Globus pallidus (tissue), 1 donor: ENCODE measurements at places on chromosomes 7 and 10.

DNA sequence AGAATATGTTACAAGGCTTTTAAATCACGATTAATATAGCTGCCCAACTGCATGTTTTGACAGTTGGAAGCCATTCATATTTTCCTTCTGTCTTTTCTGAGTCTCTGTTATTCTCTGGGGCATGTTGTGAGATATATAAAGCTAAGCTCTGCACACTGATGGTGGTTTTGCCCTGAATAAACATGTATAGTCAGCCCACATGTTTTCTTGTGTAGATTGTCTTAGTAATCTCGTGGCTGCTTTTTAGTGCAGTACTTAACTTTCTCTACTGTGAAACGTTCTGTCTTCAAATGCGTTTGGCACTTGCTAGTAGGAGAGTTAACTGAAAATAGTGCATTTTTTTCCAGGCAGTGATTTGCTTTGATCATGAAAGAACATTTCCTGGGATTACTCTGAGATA, 268.5 kb downstream of the DNAJB9 start:
- no peak for DNase-seq

GRCh38 chr7:51006483-51007235, 224.0 kb upstream of the GRB10 start:
- DNase-seq: no peak

GRCh38 chr10:49164559-49165188, 23.5 kb downstream of the TMEM273 start:
- DNase-seq: peak; percentile 41

GRCh38 chr7:33677556-33677955, 227.8 kb upstream of the BMPER start:
- DNase-seq: no peak

GRCh38 chr7:91826377-91826776, 54.1 kb downstream of the MTERF1 start:
- DNase-seq: no peak

GRCh38 chr7:30824821-30825720, 53.9 kb downstream of the MINDY4 start:
- no peak for DNase-seq

DNA sequence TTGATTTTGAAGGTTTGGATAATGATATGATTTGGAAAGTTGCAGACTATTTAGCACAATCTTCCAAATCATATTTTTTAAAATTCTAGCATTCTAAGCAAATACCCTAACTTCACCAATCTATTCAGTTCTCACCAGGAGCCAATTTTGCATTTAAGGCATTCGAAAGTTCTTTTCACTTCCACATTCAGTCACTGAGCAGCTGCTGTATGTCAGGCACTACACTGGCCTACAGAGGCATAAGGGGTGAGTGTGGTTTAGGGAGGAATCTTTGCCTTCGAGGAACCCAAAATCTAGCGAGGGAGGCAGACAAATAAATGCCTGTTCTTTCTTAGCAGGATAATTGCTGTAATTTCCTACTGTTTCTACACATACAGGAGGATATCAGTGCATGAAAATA, 10.7 kb upstream of the UCN3 start:
- no peak for DNase-seq

GRCh38 chr7:92831716-92832533, 4.4 kb downstream of the CDK6 start:
- DNase-seq: no peak

DNA sequence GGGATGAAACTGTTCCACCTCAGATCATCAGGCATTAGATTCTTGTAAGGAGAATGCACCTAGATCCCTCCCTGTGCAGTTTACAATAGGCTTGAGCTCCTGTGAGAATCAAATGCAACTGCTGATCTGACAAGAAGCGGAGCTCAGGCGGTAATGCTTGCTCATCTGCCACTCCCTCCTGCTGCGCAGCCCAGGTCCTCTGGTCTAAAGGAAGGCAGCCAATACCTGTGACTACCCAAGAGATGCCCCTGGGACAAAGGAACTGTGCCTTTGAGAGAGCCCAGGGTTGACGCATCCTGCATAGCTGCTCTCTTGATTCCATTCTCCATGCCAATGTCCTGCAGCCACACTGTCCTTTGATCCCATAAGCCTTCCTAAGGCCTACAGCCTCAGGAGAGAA, 73.1 kb downstream of the ADCYAP1R1 start:
- no peak for DNase-seq

DNA sequence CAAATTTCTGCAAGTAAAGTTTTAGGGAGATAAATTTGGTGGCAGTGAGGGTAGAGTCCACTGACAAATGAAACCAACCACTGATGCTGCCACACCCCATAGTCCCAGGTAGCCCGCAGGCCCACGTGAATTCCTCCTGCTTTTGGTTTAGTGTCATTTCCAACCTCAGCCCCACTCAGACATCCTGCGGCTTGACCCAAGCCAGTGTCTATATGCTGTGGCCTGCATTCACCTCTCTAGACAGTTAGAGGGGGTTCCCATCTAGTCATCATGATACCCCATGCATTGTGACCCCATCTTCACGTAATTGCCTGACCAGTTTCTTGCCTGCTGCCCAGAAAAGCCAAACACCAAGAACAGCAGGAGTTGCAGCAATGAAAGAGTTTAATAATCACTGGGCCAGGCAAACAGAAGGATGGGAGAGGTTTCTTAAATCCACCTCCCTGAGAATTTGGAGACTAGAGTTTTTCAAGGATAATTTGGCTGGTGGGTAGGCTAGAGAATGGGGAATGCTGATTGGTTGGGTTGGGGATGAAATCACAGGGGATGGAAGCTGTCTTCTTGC, 332.0 kb upstream of the GALNT17 start:
- DNase-seq: no peak

- DNase-seq: no peak
Observed at GRCh38 chr7:102828286-102828685, 79.5 kb downstream of the FAM185A start.

DNA sequence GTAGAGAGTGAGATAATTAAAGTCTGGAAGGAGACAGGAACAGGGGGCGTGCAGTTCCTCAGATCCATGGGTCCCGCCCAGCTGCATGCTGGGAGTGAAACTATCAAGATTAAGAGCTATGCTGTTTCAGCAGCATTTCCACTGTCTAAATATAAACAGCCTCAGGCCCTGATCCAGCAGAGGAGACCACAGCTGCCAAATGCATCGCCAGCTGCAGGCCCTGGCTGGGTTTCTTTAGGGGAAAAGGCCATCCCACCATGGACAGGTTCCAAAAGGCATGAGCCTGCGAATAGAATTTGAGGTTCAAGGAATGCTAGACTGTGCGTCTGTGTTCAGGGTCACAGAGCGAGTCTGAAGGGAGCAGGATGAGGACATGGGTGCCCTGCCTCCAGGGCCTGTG, 411.4 kb downstream of the PAXIP1 start:
- peak; percentile 86 for DNase-seq

- DNase-seq: no peak
Observed at GRCh38 chr7:70319057-70319456, 720.8 kb downstream of the AUTS2 start.

- no peak for DNase-seq
Observed at GRCh38 chr10:124665980-124666379, 78.2 kb downstream of the FAM53B start.

DNA sequence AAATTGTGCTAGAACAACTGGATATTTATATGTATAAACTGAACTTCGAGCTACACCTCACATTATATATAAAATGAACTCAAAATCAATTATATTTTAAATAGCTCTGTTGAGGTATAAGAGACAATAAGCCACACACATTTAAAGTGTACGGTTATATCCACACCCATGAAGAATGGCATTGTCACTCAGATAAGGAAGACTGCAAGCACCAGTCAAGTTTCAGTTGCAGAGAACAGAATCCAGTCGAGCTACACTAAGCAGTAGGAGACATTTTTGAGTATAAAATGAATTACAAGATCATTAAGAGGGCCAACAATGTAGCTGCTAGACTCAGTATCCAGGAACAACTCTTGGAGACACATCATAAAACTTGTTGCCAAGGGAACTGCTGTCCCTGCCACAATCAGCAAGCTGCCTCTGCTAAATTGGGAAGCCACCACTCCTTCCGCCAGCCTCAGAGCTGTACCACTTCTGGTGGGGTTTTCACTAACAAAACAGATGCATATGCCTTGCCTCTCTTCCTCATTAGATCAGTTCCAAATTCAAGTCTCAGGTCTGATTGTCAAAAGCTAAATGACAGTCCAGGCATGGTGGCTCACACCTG, 19.6 kb upstream of the GPNMB start:
- peak; percentile 45 for DNase-seq

DNA sequence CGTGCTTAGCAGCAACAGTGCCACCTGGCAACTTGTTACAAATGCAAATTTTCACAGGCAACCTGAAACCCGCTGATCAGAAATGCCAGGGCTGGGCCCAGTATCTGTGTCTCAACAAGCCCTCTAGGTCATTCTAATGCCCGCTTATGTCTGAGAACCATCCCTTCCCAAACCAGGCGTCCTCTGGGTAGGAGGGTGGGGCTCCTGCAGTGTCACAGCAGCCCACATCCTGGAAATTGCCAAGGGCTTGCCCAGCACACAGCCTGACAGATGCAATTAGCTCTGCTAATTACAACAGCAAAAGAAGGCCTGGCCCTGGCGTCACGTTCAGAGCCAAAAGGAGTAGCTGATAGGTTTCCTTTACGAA, 15.9 kb downstream of the ITPRIP start:
- DNase-seq: no peak

GRCh38 chr10:64708884-64709681, 1187.9 kb downstream of the REEP3 start:
- no peak for DNase-seq

DNA sequence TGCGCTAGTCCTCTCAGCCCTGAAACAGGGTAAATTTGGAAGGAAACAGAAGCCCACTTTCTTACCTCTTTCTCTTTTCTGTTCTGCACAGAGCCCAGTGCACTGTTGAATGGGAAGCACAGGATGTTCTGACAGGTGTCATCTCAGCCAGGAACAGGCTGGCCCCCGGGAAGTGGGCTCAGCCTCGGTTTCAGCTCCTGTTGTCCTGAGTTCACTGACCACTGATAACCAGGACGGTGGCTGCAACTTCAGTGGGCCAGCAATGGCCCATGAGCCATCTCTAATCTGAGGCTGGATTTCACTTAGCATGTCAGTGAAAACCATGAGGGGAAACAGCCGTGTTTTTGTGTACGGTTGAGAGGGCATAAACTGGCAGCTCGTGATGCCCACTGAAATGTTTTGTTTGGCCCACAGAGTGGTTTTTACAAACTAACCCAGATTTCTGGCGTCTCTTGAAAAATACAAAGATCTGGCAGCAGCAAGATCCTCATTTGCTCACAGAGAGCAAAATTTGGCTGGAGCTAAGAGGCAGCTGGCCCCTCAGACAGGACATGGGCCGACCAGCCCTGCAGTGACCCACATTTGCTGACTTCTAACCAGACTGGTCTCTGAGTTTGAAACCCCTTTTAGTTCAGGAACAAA, 455.9 kb downstream of the PAXIP1 start:
- peak; percentile 54 for DNase-seq

- no peak for DNase-seq
Observed at GRCh38 chr7:71016401-71016800, 115.5 kb upstream of the GALNT17 start.

GRCh38 chr10:72598769-72599701, 26.8 kb downstream of the MICU1 start:
- no peak for DNase-seq

GRCh38 chr10:97083228-97083829, 102.4 kb downstream of the SLIT1 start:
- DNase-seq: no peak

DNA sequence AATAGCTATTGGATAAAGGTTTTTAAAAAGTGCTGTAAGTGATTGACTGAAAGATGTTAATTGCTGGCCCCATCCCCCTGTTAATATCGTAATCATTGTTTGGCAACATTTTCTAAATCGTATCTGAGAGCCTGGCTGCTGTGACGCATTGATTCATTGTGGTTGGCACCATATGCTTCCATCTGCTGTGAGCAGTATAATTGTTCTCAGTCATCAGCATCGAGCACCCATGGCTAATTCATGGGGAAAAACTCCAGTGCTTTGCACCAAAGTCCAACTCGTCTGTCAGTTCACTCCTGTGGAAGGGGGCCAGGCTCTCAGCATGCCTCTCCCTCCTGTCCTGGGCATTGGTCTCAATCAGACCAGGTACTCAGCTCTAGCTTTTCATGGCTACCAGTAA, 205.2 kb downstream of the STK31 start:
- no peak for DNase-seq

- no peak for DNase-seq
Observed at GRCh38 chr10:17735166-17735941, 16.6 kb upstream of the TMEM236 start.

- DNase-seq: no peak
Observed at GRCh38 chr10:9554321-9554720, 1463.4 kb upstream of the CELF2 start.

GRCh38 chr10:17200001-17200911, 1.2 kb downstream of the TRDMT1 start:
- peak; percentile 30 for DNase-seq

GRCh38 chr7:37920305-37920848, at the start of gene EPDR1:
TSS of gene EPDR1 (plus strand) at chr7:37920640. CDS start at chr7:37920940, 300 bp downstream.
- peak; percentile 49 for DNase-seq

DNA sequence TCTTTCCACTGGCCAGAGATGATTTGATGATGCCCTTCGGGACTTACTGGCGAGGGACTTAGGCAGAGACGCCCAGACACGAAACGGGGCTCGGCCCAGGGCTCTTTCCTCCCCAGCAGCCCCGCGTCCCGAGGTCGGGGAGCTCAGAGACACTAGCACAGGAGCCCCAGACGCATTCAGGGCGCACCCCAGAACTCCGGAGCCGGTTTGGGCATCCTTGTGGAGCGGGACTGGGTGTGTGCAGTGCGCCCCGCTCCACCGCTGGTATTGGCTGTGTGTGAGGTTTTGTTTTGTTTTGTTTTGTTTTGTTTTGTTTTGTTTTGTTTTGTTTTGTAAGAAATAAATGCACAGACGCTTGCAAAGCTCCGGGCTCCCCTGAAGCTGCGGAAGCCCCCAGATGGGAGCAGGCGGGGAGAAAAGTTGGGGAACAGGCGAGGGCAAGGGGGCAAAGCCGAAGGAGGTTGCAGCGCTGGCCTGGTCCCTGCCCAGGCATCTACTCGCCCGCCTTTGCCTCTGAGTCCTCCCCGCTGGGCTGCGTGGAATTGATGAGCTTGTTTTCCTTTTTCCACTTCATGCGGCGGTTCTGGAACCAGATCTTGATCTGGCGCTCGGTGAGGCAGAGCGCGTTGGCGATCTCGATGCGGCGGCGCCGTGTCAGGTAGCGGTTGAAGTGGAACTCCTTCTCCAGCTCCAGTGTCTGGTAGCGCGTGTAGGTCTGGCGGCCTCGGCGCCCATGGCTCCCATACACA, 1.9 kb upstream of the HOXA5 start:
- no peak for DNase-seq

- DNase-seq: no peak
Observed at GRCh38 chr10:48626986-48627731, 22.3 kb upstream of the ARHGAP22 start.

GRCh38 chr7:154744256-154744860, 258.6 kb downstream of the PAXIP1 start:
- peak; percentile 63 for DNase-seq

GRCh38 chr10:77428691-77429395, 208.8 kb downstream of the KCNMA1 start:
- DNase-seq: peak; percentile 18

DNA sequence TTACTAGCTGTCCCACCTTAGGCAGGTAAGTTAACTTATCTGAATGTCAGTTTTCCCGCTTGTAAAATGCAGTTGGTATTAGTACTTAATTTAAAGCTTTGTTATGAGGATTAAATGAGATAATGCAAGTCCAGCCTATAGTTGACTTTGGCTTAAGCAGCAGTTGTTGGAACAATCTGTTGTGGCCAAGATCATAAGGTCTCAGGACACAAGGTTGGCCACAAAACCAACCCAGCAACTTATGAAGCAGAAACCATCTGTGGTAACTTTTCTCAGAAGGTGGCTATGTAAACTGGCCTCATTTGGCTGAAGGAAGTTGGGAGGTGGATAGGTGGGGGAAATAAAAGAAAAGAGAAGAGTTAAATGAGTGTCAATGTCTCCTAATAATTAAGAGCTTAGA, 29.4 kb downstream of the ENTPD1 start:
- no peak for DNase-seq
